ENCODE measurements at places on chromosomes 7 and 10.

- DNase-seq, result no peak
These were observed 9.1 kb downstream of the PON2 start for GRCh38 chr7:95425694-95426093.

- DNase-seq, result peak; percentile 79
These were observed at the start of gene GNAI1 for GRCh38 chr7:80134536-80135308. GNAI1 (plus strand) TSS chr7:80134831; CDS start chr7:80135161, 330 bp downstream.

GRCh38 chr10:113907166-113907565, 52.7 kb downstream of the NHLRC2 start:
- no peak for DNase-seq

DNA sequence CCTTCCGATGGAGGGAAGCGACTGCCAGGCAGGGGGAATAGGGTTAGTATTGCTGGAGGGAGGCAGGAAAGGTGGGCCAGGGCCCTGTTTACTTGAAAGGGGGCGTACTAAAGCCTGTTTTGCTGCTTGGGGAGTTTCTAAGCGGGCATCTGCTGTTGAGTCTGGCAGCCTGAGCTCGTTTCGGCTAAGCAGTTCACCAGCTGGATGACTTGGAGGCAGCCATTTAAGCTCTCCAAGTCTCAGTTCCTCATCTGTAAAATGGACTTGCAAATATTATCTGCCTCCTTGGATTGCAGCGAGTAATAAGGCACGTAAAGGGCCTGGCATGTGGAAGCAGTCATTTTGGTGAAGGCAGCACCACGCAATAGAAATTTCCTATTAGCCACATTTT, 44.0 kb downstream of the LDB3 start:
- no peak for DNase-seq

GRCh38 chr10:101014230-101014884, 14.7 kb downstream of the LZTS2 start:
- no peak for DNase-seq

DNA sequence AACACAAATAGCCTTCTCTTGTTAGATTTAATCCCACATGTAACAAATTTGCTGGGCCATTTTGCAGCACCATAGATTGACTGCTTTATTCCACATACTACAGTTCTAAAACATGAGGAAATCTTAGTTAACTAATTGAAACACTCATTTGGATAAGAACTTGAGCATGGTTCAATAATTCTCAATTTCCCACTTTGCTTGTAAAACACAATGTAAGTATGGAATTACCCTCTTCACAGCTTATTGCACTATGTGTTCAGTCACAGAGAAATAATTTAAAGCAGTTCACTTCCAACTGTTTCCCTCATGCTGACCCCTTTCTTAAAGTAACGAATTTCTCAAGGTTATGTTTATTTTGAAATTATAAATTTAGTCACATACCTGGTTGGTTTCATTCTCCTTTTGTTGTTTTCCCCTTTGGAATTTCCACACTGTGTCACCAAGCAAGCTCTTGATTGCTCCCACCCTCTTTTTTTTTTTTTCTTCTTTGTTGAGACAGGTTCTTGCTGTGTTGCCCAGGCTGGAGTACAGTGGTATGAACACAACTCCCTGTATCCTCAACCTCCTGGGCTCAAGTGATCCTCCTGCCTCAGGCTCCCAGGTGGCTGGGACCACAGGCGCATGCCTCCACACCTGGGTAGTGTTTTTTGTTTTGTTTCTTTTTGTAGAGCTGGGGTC, 425.4 kb downstream of the EXOC4 start:
- no peak for DNase-seq

- no peak for DNase-seq
These were observed 88.9 kb downstream of the MYOF start for GRCh38 chr10:93393211-93393610.
